Left lobe of liver (tissue), 2 donors: ENCODE measurements at places on chromosomes 5 and 9. TPM values are rescaled to one million over a fixed set of nuclear protein-coding genes. Genes with fewer than 3 reads are reported as not detected.

LEAP2 gene
- total RNA-seq, result 168 TPM

MYMK gene
- not detected for total RNA-seq

FOXD4L4 gene
- total RNA-seq, result 0.15 TPM

SPINK7 gene
- not detected for total RNA-seq

ERCC8 gene
- total RNA-seq, result 3.7 TPM

TAF7 gene
- 20.6 TPM for total RNA-seq

TPRN gene
- 13.7 TPM for total RNA-seq

RAB24 gene
- total RNA-seq, result 15.3 TPM

CORO2A gene
- 3.7 TPM for total RNA-seq

ZNF879 gene
- 0.98 TPM for total RNA-seq

LCP2 gene
- total RNA-seq, result 7.3 TPM

EGFLAM gene
- total RNA-seq, result 2.0 TPM

CCDC192 gene
- not detected for total RNA-seq

FOXD1 gene
- not detected for total RNA-seq

PHF24 gene
- not detected for total RNA-seq

ADAMTS2 gene
- 11.9 TPM for total RNA-seq

SPDL1 gene
- 1.8 TPM for total RNA-seq

LOX gene
- 2.1 TPM for total RNA-seq

CCNO gene
- not detected for total RNA-seq

UBE2QL1 gene
- total RNA-seq, result 0.38 TPM

CTNND2 gene
- 1.1 TPM for total RNA-seq

PCDHGA3 gene
- 0.60 TPM for total RNA-seq
